Astrocyte (in vitro differentiated cells and primary cell): ENCODE measurements at places on chromosomes 2 and 18. TPM values are rescaled to one million over a fixed set of nuclear protein-coding genes. Genes with fewer than 3 reads are reported as not detected.

DNA sequence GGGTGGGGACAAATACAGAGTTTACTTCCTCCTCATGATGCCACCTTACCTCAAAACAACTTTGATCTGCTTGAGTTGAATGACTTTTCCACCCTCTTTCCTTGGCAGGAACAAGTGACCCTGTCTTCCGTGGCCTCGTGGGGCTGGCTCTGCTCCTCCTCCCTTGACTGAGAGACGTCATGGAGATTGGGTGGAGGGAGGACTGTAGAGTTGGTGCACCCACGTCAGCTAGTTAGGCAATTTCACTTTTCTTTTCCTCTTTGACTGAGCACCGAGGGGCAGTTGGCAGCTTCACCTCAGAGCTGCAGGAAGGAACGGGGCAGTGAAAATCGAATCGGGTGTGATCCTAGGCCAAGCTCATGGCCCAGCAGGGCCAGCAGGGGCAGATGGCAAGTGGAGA lies at the start of gene SP140:
Gene SP140, plus strand, starts transcription at position 251 of the 400 bp plus-strand sequence. Its CDS starts 109 bp downstream, at position 360.
- DNase-seq = no peak

The RUFY4 gene
- total RNA-seq = not detected in 2 replicates

The MAP3K19 gene
- total RNA-seq = not detected in 2 replicates

GRCh38 chr2:109471658-109472057 lies 142.1 kb downstream of the SEPTIN10 start:
- DNase-seq = no peak

- peak; percentile 18 for DNase-seq
Measured at GRCh38 chr2:229519655-229520430, 194.5 kb downstream of the DNER start.

DNA sequence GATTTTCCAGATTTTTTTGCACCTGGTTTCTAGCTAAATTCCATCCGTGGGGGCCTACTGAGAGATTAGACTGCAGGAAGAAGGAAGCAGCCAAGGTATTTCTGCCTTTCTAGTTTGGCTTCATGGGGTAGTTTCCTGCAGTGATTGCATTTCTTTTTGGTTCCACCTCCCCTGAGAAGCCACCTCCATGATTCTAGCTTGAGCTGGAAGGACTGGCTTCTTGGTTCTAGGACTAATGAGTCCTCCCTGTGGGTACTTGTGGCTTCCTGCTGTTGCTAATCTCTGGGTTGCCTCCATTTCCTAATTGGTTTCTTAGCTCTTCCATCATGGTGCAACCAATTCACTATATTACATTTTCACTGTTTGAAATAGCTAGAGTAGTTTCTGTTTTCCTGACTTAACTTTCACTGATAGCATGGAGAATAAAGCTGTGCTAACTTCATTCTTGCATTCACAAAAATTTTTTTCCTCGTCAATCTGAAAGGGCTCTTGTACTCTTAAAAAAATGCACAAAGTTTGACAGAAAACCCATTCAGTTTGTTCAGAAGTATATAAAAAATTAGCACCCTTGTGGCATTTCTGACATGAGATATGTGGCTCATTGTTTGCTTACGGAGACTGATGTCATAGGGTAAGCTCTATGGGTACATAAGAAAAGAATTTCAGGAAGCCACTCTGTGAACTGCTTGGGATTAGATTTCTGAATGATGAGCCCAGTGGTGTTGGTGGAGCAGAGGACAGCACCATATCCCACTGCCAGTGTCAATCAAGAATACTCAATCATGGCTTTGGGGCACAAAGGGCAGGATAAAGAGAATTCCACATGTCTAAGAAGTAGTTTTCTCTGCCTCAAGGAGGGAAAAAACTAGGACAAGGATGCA lies 242.8 kb upstream of the RBMS1 start:
- DNase-seq = peak; percentile 85

The PLEKHH2 gene
- total RNA-seq = 0.84 and 1.1 TPM in 2 replicates

DNA sequence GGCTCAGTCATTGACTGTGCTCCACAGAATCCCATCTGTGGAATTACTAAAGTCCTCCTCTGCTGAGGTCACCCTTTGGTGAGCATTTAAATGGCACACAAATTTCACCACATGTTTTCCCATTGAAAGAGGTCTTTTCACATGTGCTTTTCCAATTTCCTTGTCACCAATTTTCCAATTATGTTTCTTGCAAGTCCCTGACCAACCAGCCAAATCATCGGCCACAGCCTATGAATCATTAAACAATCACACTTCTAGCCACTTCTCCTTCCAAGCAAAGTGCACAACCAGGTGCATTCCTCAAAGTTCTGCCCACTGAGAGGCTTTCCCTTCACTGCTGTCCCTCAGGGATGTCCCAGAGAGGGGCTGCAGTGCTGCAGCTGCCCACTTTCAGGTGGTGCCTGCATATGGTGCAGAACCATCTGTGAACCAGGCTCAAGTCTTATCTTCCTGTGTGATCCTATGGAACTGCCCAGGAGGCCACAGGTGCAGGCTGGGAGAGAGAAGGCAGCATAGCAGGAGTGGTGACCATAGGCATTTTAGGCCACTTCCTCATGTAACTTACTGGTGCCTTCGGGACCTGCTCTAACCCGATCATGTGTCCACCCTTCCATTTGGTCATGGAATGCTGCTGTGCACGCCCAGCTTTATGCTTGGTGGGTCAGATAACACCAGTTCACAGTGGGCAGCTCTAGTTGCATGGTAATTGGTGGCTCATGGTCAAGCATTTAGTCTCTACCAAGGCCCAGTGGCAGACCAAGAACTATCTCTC lies 153.0 kb downstream of the SEPTIN10 start:
- no peak for DNase-seq

- DNase-seq = no peak
Measured at GRCh38 chr2:38016219-38016618, 59.7 kb downstream of the CYP1B1 start.

GRCh38 chr2:212064318-212064717 lies 474.3 kb downstream of the ERBB4 start:
- DNase-seq = no peak

The MARCO gene
- not detected in 2 replicates for total RNA-seq

The LYPD1 gene
- total RNA-seq = 51.1 and 61.6 TPM in 2 replicates

The ZC3H6 gene
- total RNA-seq = 3.9 and 7.4 TPM in 2 replicates

DNA sequence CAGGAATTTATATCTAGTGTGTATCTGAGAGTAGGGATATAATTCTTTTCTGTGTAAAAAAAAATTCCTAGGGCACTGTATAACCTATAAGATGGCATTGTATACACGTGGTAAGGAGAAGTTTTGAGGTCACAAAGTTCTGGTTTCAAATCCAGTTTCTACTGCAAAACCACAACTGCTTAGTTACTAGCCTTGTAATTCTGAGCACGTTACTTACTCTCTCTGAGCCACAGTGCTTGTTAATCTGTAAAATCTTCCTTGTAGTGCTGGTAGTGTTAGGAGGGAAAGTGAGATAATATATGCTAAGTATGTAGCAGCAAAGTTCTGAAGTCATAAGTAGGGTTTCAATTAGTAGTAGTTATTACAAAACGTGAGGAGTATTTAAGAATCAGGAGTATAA lies 175.4 kb downstream of the SATB2 start:
- no peak for DNase-seq

DNA sequence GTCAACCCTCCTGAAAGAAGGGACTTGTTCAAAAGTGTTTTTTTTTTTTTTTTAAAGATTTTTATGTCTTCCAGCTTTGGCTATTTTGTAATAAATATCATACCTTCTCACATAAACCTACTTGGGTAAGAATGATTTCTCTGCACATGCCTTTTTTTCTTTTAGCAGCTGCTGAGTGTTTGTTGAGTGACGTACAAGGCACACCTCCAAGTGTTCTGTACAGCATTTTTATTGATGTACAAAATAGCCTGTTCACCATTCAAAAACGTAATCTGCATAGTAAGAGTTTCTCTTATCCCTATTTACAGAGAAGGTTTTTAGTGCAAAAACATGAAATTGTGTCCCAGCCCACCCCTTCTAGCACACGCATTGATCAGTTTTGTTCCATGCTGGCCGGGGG lies 77.6 kb downstream of the MEP1B start:
- DNase-seq = no peak

The PPP3R1 gene
- 78.1 and 80.6 TPM in 2 replicates for total RNA-seq

GRCh38 chr2:144288438-144288837 lies 231.5 kb downstream of the ZEB2 start:
- DNase-seq = peak; percentile 17

The HOXD9 gene
- not detected in 2 replicates for total RNA-seq

GRCh38 chr18:45280481-45281276 lies 334.6 kb upstream of the SLC14A2 start:
- no peak for DNase-seq
